GM23338 (cell line): ENCODE measurements at places on chromosomes 3 and 15. TPM values are rescaled to one million over a fixed set of nuclear protein-coding genes. Genes with fewer than 3 reads are reported as not detected.

GRCh38 chr3:53936347-53936746 lies 44.7 kb upstream of the SELENOK start:
- H3K4me1 ChIP-seq = no peaks in the 10 kb centered on the region
- peaks cover 4% of the 10 kb centered on the region; the same call in 1 of the 2 replicates for H3K36me3 ChIP-seq

- no peak overlapping the region for H3K27ac ChIP-seq
- peaks cover 3% of the 10 kb centered on the region; the same call in 1 of the 2 replicates for H3K4me1 ChIP-seq
- no peaks in the 10 kb centered on the region for H3K27me3 ChIP-seq
- DNase-seq = peak; percentile 33
- no peak overlapping the region for H3K4me3 ChIP-seq
Measured at GRCh38 chr3:127722091-127722784, 49.5 kb downstream of the ABTB1 start.

DNA sequence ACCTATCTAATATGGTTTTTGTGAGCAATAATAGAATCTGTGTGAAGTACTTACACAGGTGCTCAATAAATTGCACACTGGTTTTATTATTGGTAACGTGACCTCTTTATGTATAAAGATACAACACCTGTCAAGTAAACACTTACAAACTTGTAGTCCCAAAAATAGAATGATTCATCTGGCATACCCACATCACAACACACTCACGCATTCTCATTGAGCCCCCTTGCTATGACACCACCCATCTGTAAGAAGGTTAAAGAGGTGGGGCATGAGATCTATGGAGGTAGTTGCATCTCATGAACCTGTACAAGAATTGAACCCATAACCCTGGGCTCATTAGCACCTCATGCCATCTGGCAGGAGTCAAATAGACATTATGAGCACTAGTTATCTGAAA lies 134.9 kb upstream of the THBS1 start:
- H3K36me3 ChIP-seq = no peaks in the 10 kb centered on the region
- H3K27ac ChIP-seq = no peak overlapping the region
- H3K4me3 ChIP-seq = no peak overlapping the region
- H3K27me3 ChIP-seq = no peaks in the 10 kb centered on the region
- H3K4me1 ChIP-seq = no peaks in the 10 kb centered on the region

DNA sequence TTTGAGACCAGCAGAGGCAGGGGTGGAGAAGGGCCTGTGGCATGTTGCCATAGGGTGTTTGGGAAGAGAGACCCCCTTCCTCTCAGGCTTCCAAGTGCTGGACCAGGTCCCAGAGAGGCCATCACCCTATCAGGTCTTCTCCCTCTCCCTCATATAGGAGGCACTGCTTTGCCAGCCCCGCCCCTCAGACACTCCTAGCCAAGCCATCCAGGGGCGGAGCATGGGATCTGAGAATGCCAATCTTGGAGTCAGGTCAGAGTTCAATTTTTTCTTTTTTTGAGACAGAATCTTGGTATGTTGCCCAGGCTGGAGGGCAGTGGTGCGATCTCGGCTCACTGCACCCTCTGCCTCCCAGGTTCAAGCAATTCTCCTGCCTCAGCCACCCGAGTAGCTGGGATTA lies 32.7 kb downstream of the CRABP1 start:
- no peaks in the 10 kb centered on the region for H3K27me3 ChIP-seq
- no peak overlapping the region for H3K4me3 ChIP-seq
- no peak overlapping the region for H3K27ac ChIP-seq

DNA sequence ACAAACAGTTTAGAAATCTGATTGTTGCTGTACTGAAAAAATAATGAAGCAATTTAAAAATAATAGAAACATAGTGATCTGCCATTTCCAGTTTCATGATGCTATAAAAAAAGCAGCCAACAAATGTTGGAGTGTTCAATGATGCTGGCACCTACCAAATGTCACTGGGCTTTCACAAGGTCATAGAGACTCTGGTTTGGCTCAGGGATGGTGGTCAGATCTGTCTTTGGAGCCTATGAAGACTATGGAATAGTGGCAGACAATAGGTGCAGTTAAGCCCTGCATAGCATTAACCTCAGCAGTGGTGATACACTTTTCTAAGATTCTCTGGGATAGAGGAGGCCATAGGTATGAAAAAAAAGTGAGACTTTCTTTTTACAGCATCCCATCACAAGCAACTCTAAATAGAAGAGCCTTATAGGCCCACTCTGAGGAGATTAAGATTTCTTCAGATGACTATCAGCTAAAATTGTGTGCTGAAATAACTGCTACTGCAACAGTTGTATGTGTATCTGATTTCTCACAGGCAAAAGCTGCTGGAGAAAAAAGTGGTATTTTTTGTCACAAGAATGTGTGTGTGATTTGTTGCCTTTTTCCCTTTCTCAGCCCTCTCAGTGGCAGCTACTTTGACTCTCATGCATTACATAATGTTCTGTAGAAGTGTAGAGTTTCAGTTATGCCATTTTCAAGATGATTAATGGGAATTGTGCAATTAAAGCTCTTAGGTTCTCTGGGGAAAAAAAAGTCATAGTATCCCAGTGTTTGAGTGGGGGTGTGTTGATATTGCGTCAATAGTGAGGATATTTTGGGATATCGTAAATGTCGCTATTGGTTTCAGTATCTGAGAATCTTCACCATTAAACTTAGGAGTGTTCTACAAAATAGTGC lies 137.4 kb downstream of the MBNL1 start:
- H3K36me3 ChIP-seq = no peaks in the 10 kb centered on the region
- H3K27me3 ChIP-seq = no peaks in the 10 kb centered on the region
- no peak overlapping the region for H3K27ac ChIP-seq
- DNase-seq = no peak
- no peak overlapping the region for H3K4me3 ChIP-seq
- peaks cover 27% of the 10 kb centered on the region for H3K4me1 ChIP-seq

GRCh38 chr15:74603026-74603788 lies 12.4 kb upstream of the CLK3 start:
- H3K4me1 ChIP-seq = peaks cover 7% of the 10 kb centered on the region
- no peak for DNase-seq
- no peaks in the 10 kb centered on the region for H3K36me3 ChIP-seq
- no peak overlapping the region for H3K4me3 ChIP-seq
- H3K27me3 ChIP-seq = peaks cover under 1% of the 10 kb centered on the region; the same call in 1 of the 2 replicates

GRCh38 chr3:62462104-62462762 lies 88.9 kb upstream of the FEZF2 start:
- H3K4me3 ChIP-seq = no peak overlapping the region
- H3K36me3 ChIP-seq = no peaks in the 10 kb centered on the region
- peaks cover 13% of the 10 kb centered on the region for H3K4me1 ChIP-seq

DNA sequence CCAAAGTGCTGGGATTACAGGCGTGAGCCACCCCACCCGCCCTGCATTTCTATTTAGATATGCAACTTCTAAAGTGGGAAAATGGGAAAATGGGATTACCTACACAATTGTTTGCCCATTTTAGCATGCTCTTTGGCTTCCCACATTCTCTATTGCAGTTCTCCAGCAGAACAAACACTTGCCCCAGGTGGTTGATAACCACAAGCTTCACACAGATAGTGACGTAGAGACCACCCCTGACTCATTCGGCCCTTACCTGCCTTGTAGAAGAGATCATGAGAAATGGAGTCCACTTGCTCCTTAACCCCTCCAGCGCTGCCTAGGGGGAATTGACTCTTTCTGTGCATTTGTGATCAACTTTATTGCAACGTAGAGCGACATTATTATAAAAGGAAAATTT lies 83.2 kb upstream of the RAP2B start:
- no peaks in the 10 kb centered on the region for H3K27me3 ChIP-seq
- no peaks in the 10 kb centered on the region for H3K4me1 ChIP-seq
- DNase-seq = no peak
- no peak overlapping the region for H3K4me3 ChIP-seq

DNA sequence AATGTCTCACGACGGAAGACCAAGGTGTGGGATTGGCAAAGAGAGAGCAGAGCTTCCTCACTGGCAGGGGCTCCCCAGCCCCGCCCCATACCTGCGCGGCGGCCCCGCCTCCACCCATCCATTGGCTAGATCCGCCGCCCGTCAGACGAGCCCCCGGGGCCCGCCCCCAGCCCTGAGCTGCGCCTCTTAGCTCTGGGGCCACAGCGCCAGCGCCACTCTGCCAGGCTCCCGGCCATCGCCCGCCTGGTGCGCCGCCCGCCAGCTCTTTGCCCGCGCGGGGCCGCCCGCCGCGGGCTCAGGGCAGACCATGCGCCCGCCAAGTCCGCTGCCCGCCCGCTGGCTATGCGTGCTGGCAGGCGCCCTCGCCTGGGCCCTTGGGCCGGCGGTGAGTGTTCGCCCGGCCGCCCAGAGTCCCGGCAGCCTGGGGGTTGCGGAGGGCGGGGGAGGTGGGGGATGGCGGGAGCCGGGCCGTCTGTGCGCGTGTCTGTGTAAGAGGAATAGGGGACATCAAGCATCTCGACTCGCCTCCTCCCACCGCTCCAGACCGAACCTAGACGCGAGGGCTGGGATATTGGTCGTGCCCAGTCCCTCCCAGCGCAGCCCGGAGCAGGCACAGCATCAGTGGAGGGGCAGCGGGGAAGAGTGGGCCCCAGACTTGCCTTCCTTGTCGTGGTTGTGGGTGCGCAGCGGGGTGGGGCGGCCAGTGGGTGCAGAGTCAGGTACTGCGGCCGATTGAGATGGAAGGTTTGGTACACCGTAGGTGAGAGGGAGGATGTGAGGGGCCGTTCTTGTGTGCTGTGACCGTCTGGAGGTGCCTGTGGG lies at the start of gene VIPR1:
Gene VIPR1, plus strand, starts transcription at position 215 of the 822 bp plus-strand sequence. Its CDS starts 93 bp downstream, at position 308.
- H3K4me3 ChIP-seq = peak within 1 kb of the TSS; percentile 96
- H3K4me1 ChIP-seq = peaks cover 14% of the 10 kb centered on the region
- no peaks in the 10 kb centered on the region for H3K36me3 ChIP-seq
- DNase-seq = peak; percentile 95
- no peak within 1 kb of the TSS for H3K27ac ChIP-seq

DNA sequence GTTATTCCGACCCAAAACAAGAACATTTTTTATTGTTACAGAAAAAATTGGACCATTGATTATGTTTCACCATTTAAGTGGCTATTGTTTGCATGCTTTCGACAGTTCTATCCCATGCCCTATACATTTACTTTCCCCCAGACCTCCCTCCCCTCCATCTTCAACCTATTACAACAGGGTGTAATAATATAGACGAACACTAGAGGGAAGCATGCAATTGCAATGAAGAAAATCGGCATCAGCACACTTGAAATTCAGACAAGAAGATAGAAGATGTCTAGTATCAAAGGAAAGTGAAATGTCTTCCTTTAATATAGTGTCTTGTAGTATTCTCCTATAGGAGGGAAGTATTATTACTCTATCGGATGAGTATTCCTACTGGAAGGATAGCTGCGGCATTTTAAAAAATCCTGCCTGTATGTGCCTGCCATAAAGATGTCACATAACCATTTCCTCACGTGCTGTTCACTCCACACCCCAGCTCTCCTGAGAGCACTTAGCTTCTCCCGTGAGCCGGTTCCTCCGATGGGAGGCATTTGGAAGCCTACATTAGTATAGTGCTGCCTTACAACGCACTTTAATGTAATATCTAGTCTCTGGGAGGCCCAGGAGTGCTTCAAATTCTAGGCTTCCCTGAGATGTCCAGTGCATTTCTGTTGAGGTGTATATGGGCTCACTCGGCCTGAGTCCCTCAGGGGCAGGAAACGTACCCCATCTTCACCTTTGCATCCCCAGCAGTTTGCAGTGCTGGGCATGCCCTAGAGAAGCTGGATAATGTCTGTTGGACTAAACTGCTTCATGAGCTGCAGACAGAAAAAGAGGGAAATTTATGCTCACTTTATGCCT lies 17.8 kb upstream of the ERICH6 start:
- no peaks in the 10 kb centered on the region for H3K27me3 ChIP-seq
- no peaks in the 10 kb centered on the region for H3K4me1 ChIP-seq
- no peak overlapping the region for H3K27ac ChIP-seq
- H3K4me3 ChIP-seq = no peak overlapping the region

- no peak for DNase-seq
- H3K27me3 ChIP-seq = no peaks in the 10 kb centered on the region
- no peak overlapping the region for H3K4me3 ChIP-seq
- H3K27ac ChIP-seq = no peak overlapping the region
Measured at GRCh38 chr3:77134769-77135168, 94.9 kb downstream of the ROBO2 start.

GRCh38 chr3:127815001-127815400 lies 7.3 kb downstream of the MGLL start:
- H3K36me3 ChIP-seq = no peaks in the 10 kb centered on the region
- peaks cover 11% of the 10 kb centered on the region for H3K4me1 ChIP-seq
- H3K4me3 ChIP-seq = no peak overlapping the region

GRCh38 chr3:53823026-53823955 lies 22.9 kb downstream of the CHDH start:
- no peak overlapping the region for H3K27ac ChIP-seq
- H3K27me3 ChIP-seq = no peaks in the 10 kb centered on the region
- DNase-seq = peak; percentile 82
- no peaks in the 10 kb centered on the region for H3K4me1 ChIP-seq

- H3K4me1 ChIP-seq = peaks cover 20% of the 10 kb centered on the region
- DNase-seq = no peak
- no peaks in the 10 kb centered on the region for H3K36me3 ChIP-seq
- H3K27me3 ChIP-seq = no peaks in the 10 kb centered on the region
Measured at GRCh38 chr3:100075196-100075595, 39.1 kb downstream of the FILIP1L start.

DNA sequence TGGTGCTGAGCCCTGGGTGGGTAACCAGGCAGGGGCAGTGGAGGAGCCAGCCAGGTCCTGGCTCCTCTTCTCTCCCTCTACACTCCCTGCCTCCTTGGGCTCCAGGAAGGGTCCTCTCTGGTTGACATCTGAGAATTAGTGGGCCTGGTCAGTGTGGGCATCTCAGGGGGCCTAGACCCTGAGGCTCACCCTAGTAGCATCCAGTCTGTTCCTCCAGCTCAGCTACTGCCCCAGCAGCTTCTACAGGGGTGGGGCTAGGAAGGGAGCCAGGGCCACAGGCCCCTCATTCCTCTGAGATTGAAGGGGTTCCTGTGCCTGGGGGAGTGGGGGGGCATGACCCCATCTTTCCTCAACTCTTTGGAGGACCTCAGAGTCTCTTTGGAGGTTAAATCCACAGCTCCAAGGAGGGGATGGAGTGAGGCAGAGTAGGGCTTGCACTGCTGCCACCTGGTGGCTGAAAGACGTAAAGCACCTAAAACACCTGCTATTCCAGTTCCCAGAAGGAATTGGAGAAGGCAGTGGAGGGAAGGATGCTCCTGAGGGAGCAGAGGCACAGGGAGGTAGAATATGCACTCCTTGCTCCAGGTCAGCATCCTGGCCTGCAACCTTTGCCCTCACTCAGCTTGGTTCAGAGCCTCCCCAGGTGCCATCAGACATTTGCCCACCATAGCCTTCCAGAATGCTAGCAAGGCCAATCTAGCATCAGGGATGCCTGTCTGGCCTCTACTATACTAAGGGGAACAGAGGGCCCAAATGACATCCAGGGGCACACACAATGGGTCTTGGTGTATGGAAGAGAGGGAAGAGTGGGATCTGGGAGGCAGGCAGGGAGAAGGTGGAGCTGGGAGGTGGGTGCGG lies 25.1 kb downstream of the C3orf18 start:
- H3K4me1 ChIP-seq = peaks cover 23% of the 10 kb centered on the region
- no peaks in the 10 kb centered on the region for H3K36me3 ChIP-seq
- H3K27me3 ChIP-seq = no peaks in the 10 kb centered on the region
- no peak overlapping the region for H3K4me3 ChIP-seq
- peak; percentile 88 for DNase-seq
- no peak overlapping the region for H3K27ac ChIP-seq

GRCh38 chr3:39103324-39103693 lies 4.1 kb downstream of the GORASP1 start:
- no peaks in the 10 kb centered on the region for H3K4me1 ChIP-seq
- no peak overlapping the region for H3K4me3 ChIP-seq
- H3K27ac ChIP-seq = no peak overlapping the region
- H3K27me3 ChIP-seq = no peaks in the 10 kb centered on the region
- H3K36me3 ChIP-seq = no peaks in the 10 kb centered on the region

The FBXO40 gene
- polyA plus RNA-seq = 0.05 TPM in 1 of 2 replicates, not detected in the other

The LIPH gene
- 0.16 and 0.31 TPM in 2 replicates for polyA plus RNA-seq

The TRH gene
- 0.10 TPM in 1 of 2 replicates, not detected in the other for polyA plus RNA-seq

The ALDH1A3 gene
- 2.8 and 4.0 TPM in 2 replicates for polyA plus RNA-seq

The XIRP1 gene
- 0.03 TPM in 1 of 2 replicates, not detected in the other for polyA plus RNA-seq

The AMT gene
- polyA plus RNA-seq = 34.1 and 35.6 TPM in 2 replicates

The TM4SF18 gene
- polyA plus RNA-seq = 1.4 and 2.0 TPM in 2 replicates

The KNG1 gene
- 0.09 TPM in 1 of 2 replicates, not detected in the other for polyA plus RNA-seq
